ENCODE measurements at places on chromosomes 1 and 21.

GRCh38 chr1:229572286-229572685 is 13.8 kb upstream of the ABCB10 start:
- no peak for DNase-seq

DNA sequence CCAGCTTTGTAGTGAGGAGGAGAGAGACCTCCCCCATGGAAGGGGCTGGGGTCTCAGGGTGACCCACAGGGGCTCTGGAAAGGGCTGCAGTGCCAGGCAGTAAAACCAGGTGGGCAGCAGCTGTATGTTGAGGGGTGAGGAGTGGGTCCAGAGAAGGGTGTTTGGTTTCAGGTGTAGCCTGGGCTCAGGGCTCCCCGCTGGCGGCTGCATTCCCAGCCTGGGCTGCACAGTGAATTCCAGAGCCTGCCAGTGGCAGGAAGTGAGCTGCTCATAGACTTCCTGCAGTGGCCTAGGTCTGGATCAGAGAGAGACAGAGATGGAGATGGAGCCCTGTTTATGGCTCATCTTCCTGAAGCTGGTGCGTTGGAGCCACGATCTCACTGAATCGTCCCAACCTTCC is 356.4 kb downstream of the PTPRU start:
- no peak for DNase-seq

DNA sequence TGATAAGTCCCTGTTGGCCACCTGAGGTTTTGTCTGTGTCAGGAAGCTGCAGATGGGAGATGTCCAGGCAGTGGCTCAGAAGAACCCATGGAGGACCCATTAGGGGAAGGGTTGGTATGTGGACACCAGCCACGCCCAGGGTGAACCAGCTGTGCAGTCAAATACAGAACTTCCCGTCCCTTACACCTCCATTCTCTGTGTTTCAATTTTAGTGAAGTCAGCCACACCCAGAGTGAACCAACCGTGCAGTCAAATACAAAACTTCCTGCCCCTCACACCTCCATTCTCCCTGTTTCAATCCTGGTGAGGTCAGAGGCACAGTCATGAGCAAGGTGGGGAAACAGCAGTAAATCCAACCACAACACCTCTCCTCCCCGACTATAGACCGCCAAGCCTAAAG is 27.4 kb downstream of the BACE2 start:
- DNase-seq, result no peak

- DNase-seq, result no peak
Observed at GRCh38 chr1:110243574-110243973, 33.5 kb downstream of the KCNC4 start.

DNA sequence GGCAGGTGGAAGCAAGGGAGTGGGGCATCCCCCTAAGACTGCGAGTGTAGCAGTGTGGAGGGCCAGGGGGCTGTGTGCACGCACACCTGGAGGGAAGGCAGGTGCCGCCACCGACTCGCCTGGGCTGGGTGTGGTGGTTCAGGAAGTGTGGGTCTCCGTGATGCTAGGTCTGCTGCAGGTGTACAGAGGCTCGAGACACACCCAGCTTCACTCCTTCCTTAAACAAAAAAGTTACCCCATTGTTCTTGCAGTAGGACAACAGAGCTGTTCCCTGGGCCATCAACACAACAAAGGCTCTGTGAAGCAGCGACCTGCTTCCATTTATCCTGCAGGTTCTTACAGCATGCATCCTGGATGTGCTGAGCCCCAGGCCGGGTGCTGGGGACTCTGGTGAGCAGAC is 100.4 kb upstream of the TMEM51 start:
- no peak for DNase-seq

DNA sequence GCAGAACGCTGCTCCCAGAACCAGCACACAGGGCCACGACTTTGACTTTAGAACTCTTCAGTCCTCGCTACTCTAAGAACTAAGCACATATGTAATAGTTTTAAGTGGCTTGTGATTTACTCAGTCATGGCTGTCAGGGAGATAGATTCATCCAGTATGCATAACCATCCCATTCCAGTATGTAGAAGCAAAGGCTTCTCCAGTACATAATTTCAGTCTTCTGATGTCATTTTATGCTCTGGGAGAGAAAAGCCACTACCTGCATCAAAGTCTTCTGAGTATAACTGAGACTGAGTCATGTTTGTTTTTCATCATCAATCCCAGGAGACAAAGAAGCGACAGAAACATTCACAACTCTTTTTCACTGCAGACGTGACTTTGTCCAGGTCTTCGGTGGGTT is 885.7 kb downstream of the PLA2G4A start:
- DNase-seq, result no peak

DNA sequence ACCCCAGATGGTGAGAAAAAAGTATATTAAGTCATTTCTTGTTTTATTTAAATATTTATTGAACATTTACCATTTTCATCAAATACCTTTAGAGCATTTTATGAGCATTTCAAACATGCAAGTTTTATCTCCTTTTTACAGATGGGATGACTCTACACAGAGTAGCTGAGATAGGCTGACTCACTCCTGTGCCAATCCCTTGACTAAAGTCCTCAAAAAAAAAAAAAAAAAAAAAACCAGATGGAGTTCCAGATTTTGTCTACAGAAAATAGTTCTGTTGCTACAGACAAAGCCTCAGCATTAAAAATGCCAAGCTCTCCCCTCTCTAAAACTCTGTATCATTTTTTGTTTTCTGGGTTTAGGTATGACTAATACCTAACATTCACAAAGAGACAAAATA is 303.0 kb upstream of the PLD5 start:
- no peak for DNase-seq

DNA sequence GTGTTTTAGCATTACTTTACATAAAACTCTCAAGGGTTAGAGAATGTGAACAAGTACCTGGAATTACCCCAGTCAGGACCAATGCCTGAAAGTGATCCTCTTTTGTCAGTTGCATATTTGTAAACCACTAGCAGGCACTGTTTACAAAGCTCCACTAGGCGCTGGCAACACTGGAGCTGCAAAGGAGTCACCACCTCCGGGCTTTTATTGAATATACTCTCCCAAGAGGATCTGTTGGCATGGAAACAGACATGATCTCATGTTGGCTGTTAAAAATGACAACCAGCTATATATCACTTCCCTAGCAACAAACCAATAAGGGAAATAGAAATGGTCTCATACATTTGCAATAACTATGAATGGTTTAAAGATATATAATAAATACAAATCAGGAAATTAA is 116.0 kb downstream of the TTLL7 start:
- DNase-seq, result no peak

DNA sequence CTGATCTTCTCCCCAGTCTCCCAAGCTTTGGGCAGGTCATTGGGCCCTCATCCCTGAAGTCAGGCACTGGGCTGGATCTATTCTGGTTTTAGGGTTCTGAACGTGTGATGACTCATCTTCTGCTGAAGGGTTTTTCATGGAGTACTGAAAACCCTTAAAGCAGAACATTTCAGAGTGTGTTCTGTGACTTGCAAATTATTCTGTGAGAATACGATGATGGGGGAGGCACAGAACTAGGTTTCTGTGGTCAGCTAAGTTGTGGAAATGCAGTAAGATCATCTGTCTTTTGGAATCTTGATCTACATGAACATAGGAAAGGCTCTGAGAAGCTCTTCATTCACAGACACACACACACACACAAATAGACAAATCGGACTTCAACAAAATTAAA is 46.2 kb downstream of the NAV1 start:
- DNase-seq, result no peak

DNA sequence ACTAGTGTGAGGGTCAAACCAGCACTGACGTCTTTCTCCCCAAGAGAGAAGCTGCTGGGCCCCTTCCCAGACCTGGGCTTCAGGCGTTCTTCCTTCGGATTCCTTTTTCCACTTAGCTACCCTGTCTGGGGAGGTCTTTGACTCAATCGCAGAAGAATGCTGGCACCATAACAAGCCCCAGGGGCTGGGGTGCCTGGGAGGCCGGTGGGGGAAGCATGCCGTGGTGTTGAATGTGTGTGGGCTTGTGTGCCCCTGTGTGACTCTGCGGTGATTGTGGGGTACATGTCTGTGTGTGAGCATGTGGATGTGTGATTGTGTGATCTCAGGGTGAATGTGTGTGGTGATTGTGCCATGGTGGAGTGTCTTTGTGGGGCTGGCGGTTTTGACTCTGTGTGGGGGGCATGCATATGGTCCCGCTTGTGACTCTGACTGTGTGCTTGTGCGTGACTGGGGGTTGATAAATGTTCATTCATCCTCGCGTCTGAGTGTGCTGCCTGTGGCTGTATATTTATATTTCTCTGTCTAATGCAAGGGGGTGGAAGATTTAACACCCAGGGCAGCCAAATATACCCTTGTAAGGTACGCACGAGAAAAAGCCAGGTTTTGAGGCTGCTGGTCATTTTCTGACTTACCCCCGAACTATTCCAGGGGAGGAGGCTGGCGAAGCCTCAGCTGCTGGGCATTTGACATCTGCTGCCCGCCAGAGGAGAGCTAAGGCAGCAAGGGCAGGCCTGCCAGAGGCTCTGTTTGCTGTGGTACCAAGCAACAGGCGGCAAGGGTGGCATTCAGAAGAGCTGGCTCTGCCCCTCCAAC is 1.1 kb upstream of the SYNC start:
- DNase-seq, result no peak

DNA sequence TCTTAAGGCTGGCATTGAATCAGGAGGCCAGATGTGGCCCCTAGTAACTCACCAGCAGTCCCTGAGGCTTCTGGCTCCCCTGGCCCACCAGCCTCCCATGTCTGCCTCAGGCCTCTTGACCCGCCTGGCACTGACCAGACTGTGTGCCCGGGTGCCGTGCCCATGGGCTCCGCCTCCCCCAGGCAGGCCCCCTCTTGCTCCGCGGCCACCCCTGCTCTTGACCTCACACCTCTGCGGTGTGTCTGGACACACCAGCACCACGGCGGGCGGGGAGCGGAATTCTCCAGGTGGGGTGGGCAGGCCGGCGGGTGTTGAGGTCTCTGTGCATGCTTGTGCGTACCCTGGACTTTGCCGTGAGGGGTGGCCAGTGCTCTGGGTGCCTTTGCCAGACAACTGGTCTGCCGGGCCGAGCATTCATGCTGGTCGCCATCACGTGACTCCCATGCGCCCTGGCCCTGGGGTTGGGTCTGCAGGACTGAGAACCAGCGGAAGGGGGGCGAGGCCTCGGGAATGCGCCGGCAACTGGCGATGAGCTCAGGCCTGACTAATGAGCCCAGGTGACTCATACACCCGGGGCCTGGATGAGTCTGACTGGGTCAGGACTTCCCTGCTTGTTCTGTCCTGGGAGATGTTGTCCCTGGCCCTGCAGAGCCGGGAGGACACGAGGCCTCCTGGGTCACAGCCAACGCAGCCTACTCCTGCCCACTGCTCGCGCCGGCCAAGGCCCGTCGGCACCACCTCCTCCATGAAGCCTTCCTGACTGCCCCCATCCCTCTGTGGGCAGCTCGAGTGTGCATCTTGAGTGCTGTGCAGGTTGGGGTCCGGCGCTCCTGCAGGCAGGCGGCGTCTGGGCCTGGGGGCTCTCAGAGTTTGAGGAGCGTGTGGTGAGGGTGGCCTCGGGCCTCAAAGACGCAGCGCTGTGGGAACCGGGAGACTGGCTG is 22.6 kb downstream of the COL18A1 start:
- DNase-seq, result no peak

- no peak for DNase-seq
Observed at GRCh38 chr1:187390215-187390818, 561.6 kb downstream of the PLA2G4A start.

GRCh38 chr1:94120991-94121390 is at the start of gene ABCA4:
Gene ABCA4 (minus strand): TSS chr1:94121148. CDS start chr1:94121045, 103 bp downstream.
- DNase-seq, result no peak

- DNase-seq, result no peak
Observed at GRCh38 chr1:85707267-85707989, 805 bp downstream of the ZNHIT6 start.

DNA sequence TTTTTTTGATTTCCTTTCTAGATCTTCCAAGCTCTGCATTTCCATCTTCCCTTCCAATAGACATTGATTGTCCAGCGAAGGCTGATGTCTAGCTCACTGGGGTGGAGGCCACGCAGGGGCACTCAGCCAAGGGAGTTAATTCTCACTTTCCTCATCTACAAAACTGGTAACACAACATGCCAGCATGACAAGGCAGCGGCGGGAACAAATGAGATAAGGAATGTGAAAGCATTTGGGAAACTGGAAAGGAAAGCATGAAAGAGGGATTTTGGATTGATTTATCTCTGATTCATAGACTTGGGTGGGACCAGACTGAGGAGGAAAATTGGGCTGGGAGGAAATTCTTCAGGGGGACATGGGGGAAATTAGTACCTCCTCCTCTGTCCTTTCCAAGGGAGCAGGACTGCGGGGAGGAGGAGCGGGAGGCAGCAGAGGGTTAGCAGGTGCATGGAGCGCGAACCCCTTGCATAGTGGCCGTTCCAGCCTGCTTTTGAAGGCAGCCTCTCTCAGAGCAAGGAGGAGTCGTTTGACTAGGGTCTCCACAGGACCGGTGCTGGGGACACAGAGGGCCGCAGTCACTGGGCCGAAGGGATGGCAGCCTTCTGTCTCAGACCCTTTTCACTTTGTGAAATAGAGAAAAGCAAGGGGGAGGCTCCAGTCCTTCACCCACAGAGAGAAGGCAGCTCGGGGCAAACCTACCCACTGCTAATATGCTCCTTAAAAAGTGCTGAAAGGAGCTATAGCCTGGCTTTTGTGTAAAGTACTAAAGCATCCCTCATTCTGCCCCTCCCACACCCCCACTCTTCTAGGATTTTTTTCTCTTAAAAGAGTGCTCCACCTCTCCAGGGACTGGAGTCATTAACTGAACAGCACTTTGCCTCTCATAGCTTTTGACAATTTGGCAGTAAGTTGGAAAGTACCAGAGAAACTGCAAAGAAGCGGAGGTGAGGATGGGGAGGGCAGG is 89.2 kb downstream of the PLXNA2 start:
- DNase-seq, result no peak

GRCh38 chr1:181061487-181061886 is 27.0 kb upstream of the IER5 start:
- no peak for DNase-seq

- DNase-seq, result no peak
Observed at GRCh38 chr1:104953555-104953954, 1203.9 kb downstream of the AMY1C start.

- no peak for DNase-seq
Observed at GRCh38 chr21:40200126-40200525, 332.9 kb downstream of the PCP4 start.

- no peak for DNase-seq
Observed at GRCh38 chr1:184272175-184272866, 114.5 kb upstream of the C1orf21 start.

DNA sequence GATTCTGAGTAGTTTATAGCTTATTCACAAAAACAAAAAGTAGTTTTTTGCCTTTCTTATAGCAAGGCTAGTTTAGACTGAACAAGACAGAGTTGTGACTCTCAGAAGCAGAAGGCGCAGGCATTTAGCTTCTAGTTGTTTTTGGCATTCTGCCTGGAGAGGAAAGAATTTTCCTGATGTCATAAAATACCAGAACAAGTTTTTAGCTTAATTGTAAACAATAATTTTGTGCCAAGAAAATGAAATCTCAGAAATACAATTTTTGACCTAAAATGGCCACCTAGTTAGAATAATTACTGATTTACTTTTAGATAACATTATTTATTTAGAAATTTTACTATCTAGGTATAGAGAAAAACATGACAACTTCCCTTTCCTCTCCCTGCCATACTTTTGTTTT is 1.0 kb downstream of the DNAJB4 start:
- DNase-seq, result no peak

DNA sequence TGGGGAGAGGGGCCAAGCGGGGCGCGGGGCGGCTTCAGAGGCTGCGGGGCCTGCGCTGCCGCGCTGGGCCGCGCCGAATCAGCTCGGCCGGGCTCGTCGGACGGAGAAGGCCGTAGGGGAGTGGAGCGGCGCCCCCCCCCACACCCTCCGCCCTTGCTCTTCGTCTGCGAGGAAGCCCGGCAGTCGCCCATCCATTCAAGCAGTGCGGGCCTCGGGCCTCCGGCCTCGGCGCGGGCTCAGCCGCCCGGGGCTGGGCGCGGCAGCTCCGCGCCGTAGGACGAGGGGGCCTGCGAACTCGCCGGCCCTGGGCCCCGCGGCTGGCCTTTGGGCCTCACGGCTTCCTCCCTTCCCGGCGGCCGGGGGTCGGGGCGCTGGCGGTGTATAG is 564 bp downstream of the CTPS1 start:
- DNase-seq, result no peak

Measured in stimulated activated CD8-positive, alpha-beta memory T cell treated with anti-CD3 and anti-CD28 coated beads, Interleukin-12 subunit alpha, Interleukin-12 subunit beta, amount 100 ng/mL, for 4 hours (primary cell).